Heart right ventricle (tissue), 16 donors: ENCODE measurements at places on chromosomes 7 and 10.

DNA sequence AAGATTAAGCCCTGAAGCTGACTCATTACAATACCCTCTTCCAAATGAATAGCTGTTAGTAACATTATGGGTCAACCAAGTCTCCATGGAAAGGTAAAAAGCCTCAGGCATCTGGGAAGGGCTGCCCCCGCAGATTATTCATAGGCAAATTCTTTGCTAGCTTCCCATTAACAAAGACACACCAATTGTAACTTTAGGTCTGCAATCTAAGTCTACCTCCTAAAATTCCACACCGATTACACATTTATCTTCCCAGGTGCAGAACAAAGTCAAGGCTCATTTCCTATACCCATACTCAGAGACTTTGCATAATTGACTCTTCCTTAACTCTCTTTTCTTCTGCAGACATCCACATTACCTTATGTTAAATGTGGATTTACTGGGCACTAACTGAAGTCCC lies 826.3 kb upstream of the MBL2 start:
- no peak for DNase-seq

DNA sequence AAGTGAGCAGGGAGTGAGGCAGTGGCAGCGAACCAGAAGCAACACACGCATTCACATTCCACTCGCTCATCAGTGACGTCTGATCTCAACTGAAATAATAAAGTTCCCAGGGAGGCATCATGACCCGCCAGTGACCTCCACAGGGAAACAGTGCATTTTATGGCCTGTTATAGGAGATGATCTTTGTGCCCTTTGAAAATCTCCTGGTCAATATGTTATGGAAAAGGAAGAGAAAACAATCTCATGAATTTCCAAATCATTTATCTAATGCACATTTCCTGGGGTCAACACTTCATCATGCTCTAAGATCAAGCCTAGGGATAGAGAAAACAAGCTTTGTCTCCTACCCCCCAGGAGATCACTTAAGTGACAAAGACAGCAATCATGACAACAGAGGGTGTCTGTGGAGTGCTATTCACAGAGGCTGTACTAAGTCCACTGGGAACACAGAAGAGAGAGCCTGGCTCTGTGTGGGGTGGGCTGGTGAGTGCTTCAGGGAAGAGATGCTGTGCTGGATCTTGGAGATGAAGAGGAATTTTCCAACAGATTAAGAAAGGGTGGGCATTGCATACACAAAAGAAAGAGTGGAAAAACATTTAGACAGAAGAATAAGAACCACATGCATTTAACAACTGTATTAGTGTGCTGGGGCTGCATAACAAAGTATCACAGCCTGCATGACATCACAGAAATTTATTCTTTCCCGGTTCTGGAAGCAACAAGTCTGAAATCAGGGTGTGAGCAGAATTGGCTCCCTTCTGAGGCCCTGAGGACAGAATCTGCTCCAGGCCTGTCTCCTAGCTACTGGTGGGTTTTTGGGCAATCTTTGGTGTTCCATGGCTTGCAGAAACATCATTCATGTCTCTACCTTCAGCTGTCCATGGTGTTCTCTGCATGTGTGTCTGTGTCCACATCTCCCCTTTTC lies 613.9 kb upstream of the IGFBP3 start:
- DNase-seq: no peak

- no peak for DNase-seq
Observed at GRCh38 chr7:12754179-12754578, 66.7 kb downstream of the ARL4A start.

DNA sequence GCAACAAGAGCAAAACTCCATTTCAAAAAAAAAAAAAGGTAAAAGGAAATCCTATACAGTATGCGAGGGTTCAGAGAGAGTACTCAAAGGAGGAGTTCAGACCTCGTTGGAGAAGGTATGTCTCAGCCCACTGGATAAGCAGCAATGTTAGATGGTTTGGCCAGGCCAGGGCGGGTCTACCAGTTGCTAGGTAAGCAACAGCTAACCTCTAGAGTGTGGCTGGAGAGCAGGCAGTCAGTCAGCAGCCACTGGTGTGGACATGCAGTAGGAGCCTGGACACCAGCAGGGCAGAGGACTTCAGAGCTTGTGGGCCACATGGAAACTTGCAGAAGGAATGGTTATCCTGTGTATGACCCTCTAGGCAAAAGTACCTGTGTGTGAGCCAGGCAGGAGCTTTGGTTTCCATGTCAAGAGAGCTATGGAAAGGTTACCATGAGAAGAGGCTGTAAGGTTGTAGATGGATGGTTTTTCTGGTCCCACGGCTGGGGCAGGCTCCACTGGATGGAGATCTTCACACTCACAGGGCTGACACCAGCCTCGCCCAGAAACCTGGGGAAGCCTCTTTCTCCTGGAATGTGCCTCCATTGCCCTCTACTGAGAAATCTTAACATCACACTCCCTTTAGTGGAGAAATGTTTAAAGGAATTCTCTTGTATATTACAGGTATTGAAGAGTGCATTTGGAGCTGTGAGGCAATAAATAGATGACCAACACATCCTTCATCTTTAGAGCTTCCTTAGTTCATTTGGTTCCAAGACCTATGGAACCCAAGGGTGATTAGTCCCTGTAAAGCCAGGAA lies 63.6 kb downstream of the CCDC186 start:
- DNase-seq: no peak

DNA sequence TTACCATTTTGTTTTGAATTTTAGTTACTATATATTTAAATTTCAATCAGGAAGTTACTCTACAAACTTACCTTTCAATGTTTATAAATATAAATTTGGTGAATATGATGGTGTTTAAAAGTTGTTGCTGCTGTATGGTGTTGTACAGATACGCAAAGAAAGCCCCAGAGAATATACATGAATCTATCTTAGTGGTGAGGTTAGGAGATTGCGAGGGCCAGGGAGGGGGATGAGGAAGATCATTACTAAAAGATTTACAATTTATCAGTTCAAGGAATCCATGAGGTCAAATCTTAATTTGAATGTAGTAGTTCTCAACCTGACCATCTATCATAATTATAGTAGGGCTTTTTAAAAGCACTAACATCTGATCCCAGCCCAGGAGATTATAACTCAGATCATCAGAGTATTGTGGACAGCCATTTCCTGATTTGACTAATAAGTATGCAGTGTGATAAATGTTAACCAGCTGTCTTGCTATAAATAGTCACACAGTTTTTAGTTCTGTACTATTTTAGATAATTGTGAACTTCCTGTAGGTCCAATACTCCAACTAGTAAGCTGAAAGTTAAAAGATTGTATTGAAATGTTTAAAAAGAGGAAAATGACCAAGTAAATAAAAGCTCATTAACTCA lies 23.6 kb downstream of the FAM3C start:
- DNase-seq: no peak

- no peak for DNase-seq
Observed at GRCh38 chr7:128167791-128168666, 73.0 kb upstream of the LEP start.

DNA sequence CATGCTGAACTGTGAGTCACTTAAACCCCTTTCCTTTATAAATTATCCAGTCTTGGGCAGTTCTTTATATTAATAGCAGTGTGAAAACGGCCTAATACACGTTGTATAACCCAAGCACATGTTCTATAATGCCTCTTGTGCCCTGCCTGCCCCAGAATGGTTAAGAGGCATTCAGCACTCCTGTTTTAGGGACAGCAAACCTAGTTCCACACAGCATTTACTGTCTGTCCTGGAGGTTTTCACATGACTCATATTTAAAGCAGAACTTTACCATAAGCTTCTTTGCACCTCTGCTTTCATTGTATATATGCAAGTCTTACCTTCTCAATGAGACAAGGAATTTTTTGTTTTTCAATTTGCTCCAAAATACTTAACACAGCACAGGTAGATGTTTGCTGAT lies 144.8 kb downstream of the ICA1 start:
- DNase-seq: no peak

GRCh38 chr7:30782690-30783089 lies 11.5 kb downstream of the MINDY4 start:
- DNase-seq: no peak

GRCh38 chr10:104081998-104082397 lies 3.7 kb downstream of the COL17A1 start:
- no peak for DNase-seq

DNA sequence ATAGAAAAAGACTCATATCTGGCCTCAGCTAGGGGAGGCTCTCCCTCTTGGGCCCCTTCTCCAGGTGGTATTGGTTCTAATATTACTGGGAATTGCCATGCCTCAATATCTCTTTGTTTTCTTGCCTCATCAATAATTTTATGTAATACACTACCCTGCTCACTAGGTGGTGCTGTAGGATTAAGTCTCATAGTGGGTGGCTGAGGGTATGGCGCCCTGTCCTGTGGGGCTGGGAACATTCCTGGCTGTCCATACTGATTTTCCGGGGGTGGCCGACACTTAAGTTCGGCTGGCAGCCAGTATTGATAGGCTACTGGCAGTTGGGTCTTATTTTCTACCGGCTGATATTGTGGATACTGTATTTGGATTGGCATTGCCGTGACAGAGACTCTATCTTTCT lies 9.0 kb upstream of the TAS2R3 start:
- no peak for DNase-seq

- no peak for DNase-seq
Observed at GRCh38 chr10:30791197-30791611, 161.7 kb upstream of the LYZL2 start.
